Gastrocnemius medialis (tissue), 4 donors: ENCODE measurements at places on chromosomes 1 and 21. TPM values are rescaled to one million over a fixed set of nuclear protein-coding genes. Genes with fewer than 3 reads are reported as not detected.

Gene CELSR2
- 5.8 TPM for total RNA-seq

Gene TFAP2E
- not detected for total RNA-seq

Gene KCNE1
- not detected for total RNA-seq

Gene TMEM79
- total RNA-seq: 0.51 TPM

Gene EPS8L3
- total RNA-seq: 1.4 TPM

Gene TRABD2B
- total RNA-seq: 0.13 TPM

Gene AMPD1
- total RNA-seq: 93.4 TPM

Gene COL11A1
- 0.26 TPM for total RNA-seq

DNA sequence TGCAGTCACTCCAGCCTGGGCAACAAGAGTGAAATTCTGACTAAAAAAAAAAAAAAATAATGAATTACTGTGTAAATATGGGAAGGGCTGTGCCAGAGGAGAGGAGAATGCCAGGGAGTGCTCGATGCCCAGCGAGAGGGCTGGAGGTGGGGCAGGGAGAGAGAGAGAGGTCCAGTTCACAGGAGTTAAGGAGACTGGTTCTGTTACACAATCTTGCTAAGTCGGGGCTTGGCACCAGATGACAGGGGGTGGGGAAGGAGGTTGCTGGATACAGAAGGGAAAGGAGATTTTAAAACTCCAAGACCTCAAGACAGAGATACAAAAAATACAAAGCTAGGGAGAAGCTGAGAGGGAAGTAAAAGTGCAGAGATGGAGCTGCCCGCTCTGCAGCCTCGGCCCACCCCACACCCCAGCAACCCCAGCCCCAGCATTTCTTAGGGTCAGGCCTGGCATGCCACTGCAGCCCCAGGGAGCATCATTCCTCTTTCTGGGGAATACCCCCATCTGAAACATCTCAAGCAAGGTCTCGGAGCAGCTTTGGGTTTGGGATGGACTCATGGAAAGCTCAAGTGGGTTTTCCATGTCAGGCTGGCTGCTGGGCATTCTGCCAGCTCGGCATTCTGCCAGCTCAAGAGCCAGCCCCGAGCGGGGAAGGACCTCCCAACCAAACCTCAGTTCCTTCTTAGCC lies 991 bp downstream of the SELENBP1 start:
- H3K27ac ChIP-seq: peak overlapping the region; percentile 82
- peaks cover 54% of the 10 kb centered on the region for H3K4me1 ChIP-seq
- no peaks in the 10 kb centered on the region for H3K27me3 ChIP-seq
- peak overlapping the region; percentile 63 for H3K4me3 ChIP-seq
- no peaks in the 10 kb centered on the region for H3K36me3 ChIP-seq

GRCh38 chr1:47187926-47188250 lies 1.9 kb downstream of the PDZK1IP1 start:
- H3K27ac ChIP-seq: no peak overlapping the region
- no peaks in the 10 kb centered on the region for H3K36me3 ChIP-seq
- no peak overlapping the region for H3K4me3 ChIP-seq
- DNase-seq: no peak
- peaks cover 11% of the 10 kb centered on the region for H3K4me1 ChIP-seq
- no peaks in the 10 kb centered on the region for H3K27me3 ChIP-seq

GRCh38 chr1:158998781-158999161 lies 10.9 kb upstream of the IFI16 start:
- H3K27me3 ChIP-seq: no peaks in the 10 kb centered on the region
- DNase-seq: no peak
- peak overlapping the region; percentile 57 for H3K4me3 ChIP-seq
- H3K36me3 ChIP-seq: no peaks in the 10 kb centered on the region
- H3K27ac ChIP-seq: peak overlapping the region; percentile 72
- H3K4me1 ChIP-seq: no peaks in the 10 kb centered on the region

DNA sequence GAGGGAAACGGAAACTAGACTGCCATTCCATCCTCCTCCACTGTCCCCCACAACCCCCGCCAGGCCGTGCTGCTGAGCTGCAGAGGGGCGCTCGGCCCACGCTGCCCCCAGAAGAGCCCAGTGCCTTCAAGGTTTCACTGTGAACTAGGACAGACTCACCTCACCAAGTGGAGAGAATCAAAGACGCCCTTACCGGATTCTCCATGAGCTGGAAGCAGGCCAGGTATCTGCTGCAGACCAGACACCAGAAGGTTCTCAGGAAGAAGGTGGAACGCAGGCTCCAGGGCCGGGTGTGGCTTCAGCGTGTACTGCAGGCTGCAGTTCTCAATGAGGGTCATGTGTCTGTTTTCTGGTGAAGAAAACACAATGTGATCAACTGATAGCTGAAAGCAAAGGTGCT lies 30.6 kb downstream of the NPHP4 start:
- no peaks in the 10 kb centered on the region for H3K4me1 ChIP-seq
- H3K27me3 ChIP-seq: no peaks in the 10 kb centered on the region
- H3K4me3 ChIP-seq: no peak overlapping the region
- H3K36me3 ChIP-seq: no peaks in the 10 kb centered on the region
- no peak overlapping the region for H3K27ac ChIP-seq

GRCh38 chr1:93673163-93673829 lies 8.3 kb downstream of the BCAR3 start:
- H3K4me3 ChIP-seq: no peak overlapping the region
- H3K27ac ChIP-seq: peak overlapping the region; percentile 45
- no peaks in the 10 kb centered on the region for H3K36me3 ChIP-seq
- peaks cover 30% of the 10 kb centered on the region for H3K4me1 ChIP-seq
- H3K27me3 ChIP-seq: no peaks in the 10 kb centered on the region

GRCh38 chr1:234607109-234608024 lies 2.6 kb downstream of the IRF2BP2 start:
- H3K27ac ChIP-seq: peak overlapping the region; percentile 98
- peak overlapping the region; percentile 71 for H3K4me3 ChIP-seq
- peaks cover 5% of the 10 kb centered on the region for H3K36me3 ChIP-seq
- H3K27me3 ChIP-seq: no peaks in the 10 kb centered on the region
- DNase-seq: no peak

DNA sequence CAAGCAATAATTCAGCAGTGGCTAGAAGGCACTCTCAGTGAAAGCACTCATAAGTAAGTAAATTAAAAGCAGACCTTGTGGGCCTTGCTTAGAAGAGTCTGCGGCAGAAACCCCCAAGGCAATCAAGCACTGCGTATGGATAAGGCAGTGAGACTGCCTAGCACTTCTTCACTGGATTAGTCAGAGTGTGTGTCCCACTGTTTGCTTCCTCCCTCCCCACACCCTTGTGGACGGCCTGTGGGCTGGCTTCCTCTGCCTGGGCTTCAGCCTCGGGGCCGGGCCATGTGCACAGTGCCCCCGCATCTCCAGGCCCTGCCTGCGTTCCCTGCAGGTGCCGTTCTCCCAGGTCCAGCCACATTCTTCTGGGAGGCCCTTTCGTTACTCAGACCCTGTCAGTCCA lies 23.8 kb downstream of the AGT start:
- no peak overlapping the region for H3K27ac ChIP-seq
- H3K36me3 ChIP-seq: peaks cover 87% of the 10 kb centered on the region
- no peak for DNase-seq

DNA sequence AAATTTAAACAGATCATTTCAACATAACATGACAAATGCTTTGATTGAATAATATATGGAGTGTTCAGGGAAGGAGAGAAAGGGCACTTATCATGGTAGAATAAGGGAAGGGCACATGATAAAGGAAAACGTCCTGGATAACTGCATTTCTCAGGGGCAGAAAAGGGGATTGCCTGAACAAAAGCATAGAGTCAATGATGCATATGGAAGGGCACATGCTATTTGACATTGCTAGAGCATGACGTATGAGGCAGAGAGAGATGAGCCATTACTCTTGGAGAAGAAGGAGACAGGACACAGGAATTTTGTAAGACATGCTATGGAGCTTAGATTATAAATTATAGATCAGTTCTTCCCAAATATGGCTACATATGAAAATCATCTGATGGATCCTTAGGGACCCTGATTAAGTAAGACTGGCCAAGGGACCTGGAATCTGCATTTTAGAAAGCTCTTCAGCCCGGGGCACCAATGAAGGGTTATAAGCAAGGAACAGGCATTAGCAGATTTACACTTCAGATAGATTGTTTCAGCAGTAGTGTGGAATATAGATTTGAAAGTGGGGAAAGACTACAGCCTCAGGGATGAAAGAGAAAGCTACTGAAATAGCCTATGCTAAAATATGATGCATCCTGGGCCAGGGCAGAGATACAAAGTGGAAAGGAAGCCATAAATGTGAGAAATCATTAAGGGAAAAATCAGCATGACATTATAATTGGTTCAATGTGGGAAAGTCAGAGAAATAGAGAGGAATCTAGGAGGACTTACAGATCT lies 21.3 kb downstream of the FMO2 start:
- H3K27me3 ChIP-seq: no peaks in the 10 kb centered on the region
- no peak overlapping the region for H3K27ac ChIP-seq
- H3K4me1 ChIP-seq: peaks cover 10% of the 10 kb centered on the region
- H3K36me3 ChIP-seq: no peaks in the 10 kb centered on the region

- no peaks in the 10 kb centered on the region for H3K27me3 ChIP-seq
- H3K36me3 ChIP-seq: no peaks in the 10 kb centered on the region
- H3K4me3 ChIP-seq: no peak overlapping the region
- H3K27ac ChIP-seq: no peak overlapping the region
- no peaks in the 10 kb centered on the region for H3K4me1 ChIP-seq
- DNase-seq: no peak
These were observed 197.7 kb upstream of the DUSP10 start for GRCh38 chr1:221939607-221940006.

GRCh38 chr1:225329041-225329440 lies 98.8 kb downstream of the LBR start:
- no peaks in the 10 kb centered on the region for H3K27me3 ChIP-seq
- no peak overlapping the region for H3K27ac ChIP-seq
- no peak for DNase-seq
- no peak overlapping the region for H3K4me3 ChIP-seq
- H3K4me1 ChIP-seq: no peaks in the 10 kb centered on the region

- no peak overlapping the region for H3K4me3 ChIP-seq
- no peaks in the 10 kb centered on the region for H3K27me3 ChIP-seq
- H3K36me3 ChIP-seq: no peaks in the 10 kb centered on the region
- DNase-seq: no peak
- H3K27ac ChIP-seq: no peak overlapping the region
These were observed 71.3 kb upstream of the LRRN2 start for GRCh38 chr1:204756811-204757210.

DNA sequence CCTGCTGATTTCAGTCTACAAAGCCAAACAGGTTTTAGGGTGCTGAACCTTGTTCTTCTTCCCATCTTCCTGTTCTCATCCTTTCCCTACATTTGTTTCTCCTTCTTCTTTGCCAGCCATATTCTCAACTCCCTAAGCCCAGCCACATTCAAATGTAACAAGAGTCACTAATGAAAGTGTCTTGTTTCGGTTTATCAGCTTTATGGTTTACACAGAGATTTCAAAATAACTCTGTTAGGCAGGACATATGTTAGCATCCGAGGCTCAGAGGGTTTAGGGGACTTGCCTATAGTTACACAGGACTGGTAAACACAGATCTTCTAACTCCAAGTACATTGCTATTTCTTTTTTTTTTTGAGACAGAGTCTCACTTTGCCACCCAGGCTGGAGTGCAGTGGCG lies 61.3 kb downstream of the NDUFS5 start:
- peaks cover 22% of the 10 kb centered on the region for H3K4me1 ChIP-seq
- H3K4me3 ChIP-seq: no peak overlapping the region
- H3K36me3 ChIP-seq: no peaks in the 10 kb centered on the region
- no peak for DNase-seq
- peak overlapping the region; percentile 40 for H3K27ac ChIP-seq
- peaks cover 3% of the 10 kb centered on the region for H3K27me3 ChIP-seq

GRCh38 chr1:18668750-18669404 lies 38.2 kb downstream of the PAX7 start:
- no peaks in the 10 kb centered on the region for H3K4me1 ChIP-seq
- no peak overlapping the region for H3K4me3 ChIP-seq
- H3K27ac ChIP-seq: no peak overlapping the region
- H3K36me3 ChIP-seq: no peaks in the 10 kb centered on the region
- no peaks in the 10 kb centered on the region for H3K27me3 ChIP-seq
- no peak for DNase-seq

GRCh38 chr1:211648980-211649934 lies 26.2 kb downstream of the NEK2 start:
- no peaks in the 10 kb centered on the region for H3K36me3 ChIP-seq
- H3K27me3 ChIP-seq: no peaks in the 10 kb centered on the region
- no peaks in the 10 kb centered on the region for H3K4me1 ChIP-seq
- DNase-seq: no peak
- H3K27ac ChIP-seq: no peak overlapping the region

- DNase-seq: no peak
- H3K36me3 ChIP-seq: no peaks in the 10 kb centered on the region
- H3K27ac ChIP-seq: peak overlapping the region; percentile 92
- H3K27me3 ChIP-seq: no peaks in the 10 kb centered on the region
These were observed 19.8 kb downstream of the ERRFI1 start for GRCh38 chr1:8006037-8006963.

DNA sequence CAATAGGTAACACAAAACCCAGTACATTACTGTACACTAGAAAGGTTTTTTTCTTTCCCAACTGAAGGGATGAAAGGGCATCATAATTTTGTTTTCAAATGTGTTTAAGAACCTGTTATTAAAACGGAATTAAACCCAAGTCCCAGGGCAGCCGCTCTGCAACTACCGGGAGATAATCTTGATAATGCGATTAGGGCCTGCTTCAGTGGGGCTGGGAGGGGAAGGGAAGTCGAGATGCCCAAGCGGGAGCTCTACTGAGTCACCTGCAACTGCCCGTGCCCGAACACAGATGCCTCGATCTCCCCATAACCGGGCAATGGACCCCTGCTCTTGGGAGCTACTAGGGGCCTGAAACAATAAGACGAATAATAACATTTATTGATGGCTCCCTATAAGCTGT lies 61.4 kb downstream of the KAZN start:
- H3K4me1 ChIP-seq: no peaks in the 10 kb centered on the region
- no peak for DNase-seq
- no peak overlapping the region for H3K27ac ChIP-seq
- H3K4me3 ChIP-seq: no peak overlapping the region
- no peaks in the 10 kb centered on the region for H3K36me3 ChIP-seq

DNA sequence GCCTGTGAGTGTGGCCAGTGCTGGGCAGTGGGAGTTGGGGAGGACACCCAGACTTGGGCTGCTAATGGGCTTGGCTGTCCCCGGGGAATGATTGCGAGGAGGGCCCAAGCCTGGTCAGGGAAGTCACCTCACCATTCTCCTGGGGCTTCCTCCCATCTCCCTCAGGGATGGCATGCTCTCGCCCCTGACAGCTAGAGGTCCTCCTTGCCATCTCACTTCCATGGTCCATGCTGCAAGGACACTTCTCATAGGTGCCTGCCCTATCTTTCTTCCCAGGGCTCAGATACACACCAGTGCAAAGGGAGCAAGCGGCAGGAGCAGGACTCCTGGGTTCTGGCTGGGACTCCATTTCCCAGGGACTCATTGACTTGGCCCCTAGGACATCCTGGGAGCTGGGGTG lies 4.1 kb downstream of the NTRK1 start:
- H3K4me1 ChIP-seq: peaks cover 8% of the 10 kb centered on the region
- H3K4me3 ChIP-seq: no peak overlapping the region
- H3K27me3 ChIP-seq: peaks cover 33% of the 10 kb centered on the region
- no peak for DNase-seq
- no peak overlapping the region for H3K27ac ChIP-seq

- no peak for DNase-seq
- peak overlapping the region; percentile 27 for H3K27ac ChIP-seq
- H3K4me1 ChIP-seq: peaks cover 47% of the 10 kb centered on the region
These were observed 3.8 kb downstream of the PBXIP1 start for GRCh38 chr1:154951901-154952657.

- H3K4me1 ChIP-seq: peaks cover 10% of the 10 kb centered on the region
- peak; percentile 33 for DNase-seq
- no peak overlapping the region for H3K27ac ChIP-seq
- H3K36me3 ChIP-seq: no peaks in the 10 kb centered on the region
These were observed 20.4 kb downstream of the AGRN start for GRCh38 chr1:1040004-1040991.

GRCh38 chr1:70156529-70157120 lies 48.8 kb downstream of the LRRC40 start:
- no peak overlapping the region for H3K4me3 ChIP-seq
- no peaks in the 10 kb centered on the region for H3K27me3 ChIP-seq
- H3K27ac ChIP-seq: no peak overlapping the region
- no peak for DNase-seq
